ENCODE measurements at places on chromosomes 4 and X. TPM values are rescaled to one million over a fixed set of nuclear protein-coding genes. Genes with fewer than 3 reads are reported as not detected.

- no peak for DNase-seq
Measured at GRCh38 chr4:189823591-189823990, 117.1 kb upstream of the FRG1 start.

- DNase-seq = peak; percentile 56
Measured at GRCh38 chrX:134625315-134625718, 33.0 kb downstream of the PLAC1 start.

DNA sequence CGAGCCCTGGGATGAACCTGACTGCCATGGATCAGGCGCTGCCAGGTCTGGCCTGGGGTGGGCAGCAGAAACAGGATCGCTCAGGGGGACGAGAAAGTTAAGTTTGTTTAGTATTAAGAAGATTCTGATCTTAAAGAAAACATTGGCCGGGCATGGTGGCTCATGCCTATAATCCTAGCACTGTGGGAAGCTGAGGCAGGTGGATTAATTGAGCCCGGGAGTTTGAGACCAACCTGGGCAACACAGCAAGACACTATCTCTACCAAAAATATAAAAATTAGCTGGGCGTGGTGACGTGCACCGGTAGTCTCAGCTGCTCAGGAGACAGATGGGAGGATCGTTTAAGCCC lies 696 bp upstream of the FLNA start:
- DNase-seq = no peak

The DMRTC1 gene
- total RNA-seq = not detected

- DNase-seq = no peak
Measured at GRCh38 chr4:98773638-98774037, 115.2 kb upstream of the TSPAN5 start.

The SERTM2 gene
- 0.23 TPM for total RNA-seq

- DNase-seq = no peak
Measured at GRCh38 chr4:188975271-188975670, 836.0 kb downstream of the TRIML1 start.

DNA sequence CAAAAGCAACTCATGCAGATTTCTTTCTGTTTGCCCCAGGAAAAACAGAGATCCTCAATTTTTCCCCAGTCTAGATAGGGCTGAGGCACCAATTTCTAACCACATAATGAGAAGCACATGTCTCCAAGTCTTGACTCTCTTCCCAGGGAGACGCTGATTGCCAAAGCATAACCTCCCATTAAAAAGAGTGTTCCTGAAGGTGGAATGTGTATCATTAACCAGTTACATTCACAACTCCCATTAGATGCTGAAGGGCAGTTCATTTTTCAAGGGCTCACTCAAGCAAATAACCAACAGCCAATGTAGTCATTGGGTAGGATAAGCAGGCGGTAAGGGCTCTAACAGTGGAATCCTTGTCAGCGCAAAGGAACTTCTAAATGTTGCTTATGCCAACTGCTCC lies 27.5 kb downstream of the TMEM47 start:
- peak; percentile 56 for DNase-seq

The KLHL4 gene
- total RNA-seq = 19.8 TPM

DNA sequence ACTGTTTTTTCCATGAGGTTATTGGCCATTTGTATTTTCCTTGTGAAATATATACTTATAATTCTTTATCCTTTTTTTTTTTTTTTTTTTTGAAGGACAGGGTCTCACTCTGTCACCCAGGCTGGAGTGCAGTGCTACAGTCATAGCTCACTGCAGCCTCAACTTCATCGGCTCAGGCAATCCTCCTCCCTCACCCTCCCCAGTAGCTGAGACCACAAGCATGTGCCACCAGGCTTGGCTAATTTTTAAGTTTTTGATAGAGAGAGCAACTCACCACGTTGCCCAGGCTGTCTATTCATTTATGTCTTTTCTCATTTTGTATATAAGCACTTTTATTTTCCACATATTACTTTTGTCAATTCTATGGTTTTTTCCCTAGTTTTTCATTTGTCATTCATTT lies 16.8 kb downstream of the RBPJ start:
- no peak for DNase-seq

Measured in astrocyte (in vitro differentiated cells and primary cell).